ENCODE measurements at places on chromosomes 2 and 18.

- no peak for DNase-seq
Observed at GRCh38 chr2:224847961-224848850, 132.0 kb upstream of the CCDC195 start.

GRCh38 chr2:54609241-54609640 lies 114.2 kb upstream of the EML6 start:
- DNase-seq, result no peak

GRCh38 chr2:46651363-46652099 lies 172.2 kb downstream of the TMEM247 start:
- DNase-seq, result no peak

- DNase-seq, result no peak
Observed at GRCh38 chr2:1748741-1749488, 4.6 kb upstream of the PXDN start.

DNA sequence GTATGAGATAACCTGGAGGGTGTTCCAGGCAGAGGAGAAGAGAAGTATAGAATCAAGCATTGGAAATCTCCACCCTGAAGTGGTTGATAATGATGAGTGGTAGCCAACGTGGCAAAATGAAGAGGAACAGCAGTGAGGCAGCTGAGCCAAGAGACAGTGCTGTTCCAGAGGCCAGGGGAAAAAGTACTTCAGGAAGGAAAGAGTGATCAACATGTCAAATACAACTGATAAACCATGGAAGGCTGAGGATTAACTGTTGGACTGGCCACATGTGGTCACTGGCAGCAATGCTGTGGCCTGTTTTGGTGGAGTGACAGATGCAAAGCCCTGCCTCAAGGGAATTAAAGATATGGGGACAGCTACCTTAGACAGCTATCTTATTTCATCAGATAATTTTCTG lies 51.9 kb upstream of the RMP24 start:
- no peak for DNase-seq

GRCh38 chr2:85811180-85812093 lies 57.6 kb downstream of the ATOH8 start:
- no peak for DNase-seq

DNA sequence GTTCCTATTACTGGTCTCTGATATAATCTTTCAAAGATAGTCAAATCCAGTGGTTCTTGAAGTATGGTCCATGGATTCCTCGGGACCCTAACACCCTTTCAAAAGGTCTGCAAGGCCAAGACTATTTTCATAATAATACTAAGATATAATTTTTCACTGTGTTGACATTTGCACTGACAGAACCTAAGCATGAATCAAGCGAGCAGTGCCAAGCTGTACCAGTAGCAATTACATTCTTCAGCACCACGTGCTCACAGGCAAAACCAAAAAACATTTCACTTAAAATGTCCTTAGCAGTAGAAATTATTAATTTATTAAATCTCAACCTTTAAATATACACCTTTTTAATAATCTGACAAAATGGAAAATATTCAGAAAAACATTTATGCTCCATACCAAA lies 59.1 kb downstream of the EIF2AK3 start:
- no peak for DNase-seq

All from stimulated activated CD4-positive, alpha-beta T cell treated with anti-CD3 and anti-CD28 coated beads, TNF-alpha, amount 100 ng/mL, for 1 hour (primary cell).